ENCODE measurements at places on chromosomes 16 and 17.

GRCh38 chr16:49344401-49344800 is 29.2 kb upstream of the C16orf78 start:
- no peak for DNase-seq

GRCh38 chr16:78065319-78065718 is 34.1 kb upstream of the WWOX start:
- DNase-seq: no peak

- no peak for DNase-seq
Measured at GRCh38 chr17:6334386-6334785, 100.5 kb downstream of the AIPL1 start.

- DNase-seq: no peak
Measured at GRCh38 chr17:79544142-79544914, 66.5 kb downstream of the RBFOX3 start.

GRCh38 chr16:23369416-23369815 is 67.3 kb downstream of the SCNN1B start:
- no peak for DNase-seq

- DNase-seq: no peak
Measured at GRCh38 chr16:85611444-85612190, 1.5 kb upstream of the GSE1 start.

DNA sequence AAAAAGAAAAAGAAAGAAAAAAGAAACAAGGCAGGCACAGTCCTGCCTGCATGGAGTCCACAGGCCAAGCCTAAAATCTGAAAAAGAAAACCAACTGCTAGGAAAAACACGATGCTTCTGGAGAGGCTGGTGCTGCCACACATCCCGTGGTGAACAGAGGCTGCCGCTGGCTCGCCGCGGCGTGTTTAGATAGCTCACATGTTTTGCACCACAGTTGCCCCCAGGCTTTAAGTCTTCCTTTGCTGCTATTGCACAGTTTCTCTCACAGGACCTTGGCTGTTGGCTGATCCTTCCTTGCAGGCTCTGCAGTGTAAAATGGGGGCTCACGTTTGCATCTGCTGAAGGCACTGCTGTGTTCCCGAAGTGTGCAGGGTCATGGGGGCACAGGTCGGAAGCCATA is 8.6 kb downstream of the SLC6A4 start:
- DNase-seq: peak; percentile 53

DNA sequence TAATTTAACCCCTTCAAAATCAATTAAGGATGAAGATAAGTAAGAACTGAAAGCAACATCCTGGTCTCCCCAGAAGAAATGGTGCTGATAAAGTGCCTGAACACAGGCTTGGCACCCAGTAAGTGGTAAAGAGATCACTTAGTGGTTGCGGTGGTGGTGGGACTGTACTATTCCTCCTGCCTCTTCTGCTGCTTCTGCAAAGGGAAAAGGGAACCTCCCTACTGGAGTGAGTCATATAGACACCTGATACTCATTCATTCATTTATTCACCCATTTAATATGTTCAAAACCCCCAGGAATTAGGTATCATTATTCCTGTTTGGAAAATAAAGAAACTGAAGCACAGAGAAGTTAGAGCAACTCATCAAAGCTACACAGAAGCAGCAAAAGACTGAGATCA is 60.6 kb downstream of the CDYL2 start:
- no peak for DNase-seq

GRCh38 chr17:33464669-33465280 is 171.7 kb upstream of the ASIC2 start:
- no peak for DNase-seq

DNA sequence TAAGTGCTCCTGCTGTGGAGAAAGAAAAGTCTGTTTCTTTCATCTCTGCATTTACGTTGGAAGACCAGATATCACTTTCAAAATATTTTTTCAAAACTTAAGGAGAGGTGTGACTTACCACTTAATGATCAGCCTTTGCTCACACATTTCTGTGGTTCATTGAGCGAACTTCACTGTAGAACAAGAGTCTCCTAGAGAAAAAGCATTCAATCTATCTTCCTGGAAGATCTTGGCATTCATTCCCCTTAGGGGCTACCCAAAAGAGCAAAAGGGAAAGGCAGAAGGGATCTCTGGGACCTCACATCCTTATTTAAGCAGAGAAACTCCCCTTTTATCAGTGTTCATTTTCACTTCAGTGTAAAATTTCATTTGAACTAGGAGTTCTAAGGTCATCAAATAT is 61.2 kb downstream of the HS3ST3A1 start:
- DNase-seq: no peak

- DNase-seq: no peak
Measured at GRCh38 chr16:21218153-21218552, 6.8 kb upstream of the ZP2 start.

DNA sequence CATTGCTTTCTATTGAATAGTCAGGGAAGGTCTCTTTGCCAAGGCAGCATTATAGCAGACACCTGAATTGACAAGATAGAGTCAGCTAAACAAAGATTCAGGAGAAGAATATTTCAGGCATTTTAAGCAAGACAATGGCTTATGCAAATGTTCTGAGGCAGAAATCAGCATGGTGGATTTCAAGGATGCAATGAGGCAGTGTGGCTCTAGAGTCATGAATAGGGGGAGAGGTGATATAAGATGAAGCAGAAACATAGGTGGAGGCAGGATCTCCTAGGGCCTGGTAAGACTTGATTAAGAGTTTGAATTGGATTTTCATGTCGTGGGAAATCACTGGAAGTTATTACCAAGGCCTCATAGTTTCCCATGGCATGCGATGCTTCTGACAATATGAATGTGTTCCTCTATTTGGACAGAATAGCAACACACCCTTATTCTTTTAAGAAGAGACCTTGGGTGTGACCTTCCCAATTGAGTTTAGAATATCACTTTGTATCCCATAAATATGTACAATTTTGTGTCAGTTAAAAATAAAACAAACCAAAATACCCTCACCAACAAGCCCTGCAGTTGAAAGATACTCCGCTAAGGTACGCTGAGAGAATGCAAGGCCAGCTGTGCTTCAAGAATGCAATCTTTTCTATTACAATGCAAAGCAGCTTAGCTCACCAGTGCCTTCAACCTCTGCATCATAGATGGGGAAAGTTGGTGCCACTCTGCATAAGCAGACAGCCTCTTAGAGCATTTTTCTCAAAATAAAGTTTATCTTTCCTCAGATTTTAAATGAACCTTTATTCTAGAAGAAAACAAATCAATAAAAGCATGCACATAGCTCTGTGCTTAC is 139.6 kb upstream of the SALL1 start:
- no peak for DNase-seq

- no peak for DNase-seq
Measured at GRCh38 chr16:59192551-59193199, 458.6 kb upstream of the GOT2 start.

DNA sequence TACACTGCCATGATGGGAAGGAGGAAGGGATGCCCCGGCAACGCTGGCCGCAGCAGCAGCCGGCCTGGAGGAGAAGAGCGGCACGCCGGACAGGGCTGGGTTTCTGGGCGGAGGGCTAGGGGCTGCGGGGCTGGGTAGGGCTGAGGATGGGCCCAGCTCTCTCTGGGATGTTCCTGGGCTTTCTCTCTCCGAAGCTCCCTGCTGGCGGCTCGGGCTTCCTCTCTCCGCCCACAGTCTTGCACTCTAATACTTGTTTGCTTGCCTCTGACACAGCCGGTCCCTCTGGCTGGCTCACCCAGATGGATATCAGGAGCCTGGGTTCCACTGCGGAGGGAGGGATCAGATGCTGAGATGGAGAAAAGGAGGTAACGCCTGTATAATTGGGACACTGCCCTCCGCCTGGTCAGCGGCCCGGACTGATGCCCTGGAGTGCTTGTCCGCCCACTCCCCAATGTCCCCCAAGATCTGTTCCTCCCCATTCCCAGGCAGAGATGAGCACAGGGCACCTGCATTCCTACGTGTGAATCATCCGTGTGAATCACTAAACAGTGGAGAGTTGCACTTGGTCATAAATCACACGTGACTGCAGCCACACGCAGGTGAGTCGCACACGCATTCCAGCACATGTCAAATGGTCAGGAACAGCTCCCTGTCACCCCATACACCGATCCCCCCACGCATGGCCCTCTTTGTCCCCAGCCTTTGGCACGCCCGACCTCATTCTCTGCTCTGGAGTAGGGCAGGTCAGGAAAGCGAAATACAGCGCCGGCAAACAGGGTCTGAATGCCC is at the start of gene ALOXE3:
Gene ALOXE3, minus strand, starts transcription at position 535 of the 789 bp plus-strand sequence. Its CDS starts 524 bp downstream, at position 11.
- DNase-seq: no peak

GRCh38 chr17:36705874-36706731 is 104.7 kb downstream of the MRM1 start:
- no peak for DNase-seq

GRCh38 chr16:67845291-67846062 is 1.3 kb upstream of the NUTF2 start:
- no peak for DNase-seq

- no peak for DNase-seq
Measured at GRCh38 chr17:38579934-38580333, 25.8 kb downstream of the SRCIN1 start.

DNA sequence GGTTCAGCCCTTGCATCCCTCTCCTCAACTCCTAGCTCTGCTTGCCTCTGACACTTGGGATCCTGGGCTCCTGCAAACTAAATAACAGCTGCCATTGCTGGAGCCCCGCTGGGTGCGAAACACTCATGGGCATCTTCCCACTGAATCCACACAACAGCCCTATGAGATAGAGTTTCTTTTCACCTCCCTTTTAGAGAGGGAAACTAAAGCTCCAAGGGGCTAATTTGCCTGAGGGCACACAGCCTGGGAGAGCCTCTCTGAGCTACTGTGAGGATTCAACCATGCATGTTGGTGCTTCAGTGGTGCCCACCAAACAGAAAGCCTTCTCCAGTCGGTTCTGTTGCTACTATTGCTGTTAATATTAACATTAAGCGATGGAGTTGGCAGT is 4.0 kb downstream of the ACBD4 start:
- DNase-seq: no peak

GRCh38 chr17:47633996-47634395 is 15.7 kb upstream of the KPNB1 start:
- no peak for DNase-seq

DNA sequence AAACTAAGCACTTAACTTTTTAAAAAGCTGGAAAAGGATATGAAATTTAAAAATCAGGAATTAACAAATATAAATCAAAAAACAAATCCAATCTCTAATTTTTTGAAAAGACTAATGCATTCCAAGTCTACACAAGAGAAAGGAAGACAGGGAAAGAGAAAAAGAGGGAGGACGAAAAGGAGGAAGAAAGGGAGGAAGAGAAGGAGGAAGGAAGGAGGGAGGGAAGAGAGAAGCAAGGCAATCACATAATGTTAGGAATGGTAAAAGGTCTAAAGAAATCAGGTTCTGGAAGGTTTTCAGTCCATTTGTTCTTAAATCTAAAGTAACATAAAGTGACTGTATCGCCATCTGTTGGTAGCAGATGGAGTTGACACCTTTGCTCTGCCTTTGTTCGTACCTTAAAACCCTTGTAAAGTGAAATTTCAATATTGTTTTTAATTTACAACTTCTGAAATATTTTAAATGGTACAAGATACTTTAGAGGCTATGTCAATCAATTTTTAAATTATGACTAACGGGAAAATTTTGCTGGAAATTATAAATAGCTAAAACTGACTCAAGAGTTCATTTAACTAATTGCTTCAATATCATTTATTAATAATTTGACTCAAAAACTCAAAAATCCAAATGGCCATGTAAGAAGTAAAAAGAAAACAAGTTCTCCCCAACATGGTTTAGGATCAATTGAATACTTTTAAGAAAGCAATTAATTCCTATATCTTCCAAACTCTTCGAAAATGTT is 20.4 kb upstream of the CDYL2 start:
- peak; percentile 47 for DNase-seq

GRCh38 chr17:5408186-5408585 is 11.3 kb downstream of the NUP88 start:
- DNase-seq: no peak

DNA sequence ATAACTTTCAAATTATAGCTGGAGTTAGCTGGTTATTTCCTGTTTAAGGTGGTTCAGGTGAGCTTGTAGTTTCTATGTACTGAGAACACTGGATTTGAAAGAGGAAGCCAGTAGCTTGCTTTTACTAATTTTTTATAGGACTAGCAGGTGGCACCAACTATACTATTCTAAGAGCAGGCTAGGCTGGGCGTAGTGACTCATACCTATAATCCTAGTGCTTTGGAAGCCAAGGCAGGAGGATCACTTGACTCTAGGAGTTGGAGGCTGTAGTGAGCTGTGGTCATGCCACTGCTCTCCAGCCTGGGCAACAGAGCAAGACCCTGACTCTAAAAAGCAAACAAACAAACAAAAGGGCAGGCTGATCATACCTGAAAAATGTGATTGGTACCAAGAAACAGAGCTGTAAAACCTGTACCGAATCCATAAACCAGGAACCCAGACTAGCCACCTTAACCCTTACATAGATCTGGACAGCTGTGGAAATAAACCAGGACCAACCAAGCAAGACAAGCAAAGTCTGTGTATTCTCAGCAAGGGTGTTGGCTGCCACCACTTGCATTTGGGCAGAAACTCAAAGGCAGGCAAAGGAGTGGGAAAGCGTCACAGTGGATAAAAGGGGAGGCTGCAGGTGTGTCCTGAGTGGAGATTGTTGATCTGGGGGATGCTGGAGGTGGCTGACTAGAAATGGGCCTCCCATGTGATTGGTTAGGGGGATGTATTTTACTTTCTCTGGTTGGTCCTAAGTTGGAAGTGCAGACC is 36.3 kb downstream of the SLC47A1 start:
- DNase-seq: no peak

DNA sequence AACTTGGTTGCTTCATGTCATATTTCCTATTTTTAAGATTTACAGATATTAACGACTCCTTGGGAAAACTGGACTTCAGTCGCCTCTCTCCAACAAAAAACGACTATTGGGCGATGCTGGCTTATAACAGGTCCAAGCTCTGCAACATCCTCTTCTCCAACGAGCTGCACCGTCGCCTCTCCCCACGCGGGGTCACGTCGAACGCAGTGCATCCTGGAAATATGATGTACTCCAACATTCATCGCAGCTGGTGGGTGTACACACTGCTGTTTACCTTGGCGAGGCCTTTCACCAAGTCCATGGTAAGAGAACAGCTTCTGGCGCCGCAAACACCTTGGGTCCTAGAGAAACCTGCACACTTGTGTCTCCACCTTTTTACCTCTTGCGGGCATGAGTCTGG is 333.0 kb downstream of the WWOX start:
- DNase-seq: no peak

DNA sequence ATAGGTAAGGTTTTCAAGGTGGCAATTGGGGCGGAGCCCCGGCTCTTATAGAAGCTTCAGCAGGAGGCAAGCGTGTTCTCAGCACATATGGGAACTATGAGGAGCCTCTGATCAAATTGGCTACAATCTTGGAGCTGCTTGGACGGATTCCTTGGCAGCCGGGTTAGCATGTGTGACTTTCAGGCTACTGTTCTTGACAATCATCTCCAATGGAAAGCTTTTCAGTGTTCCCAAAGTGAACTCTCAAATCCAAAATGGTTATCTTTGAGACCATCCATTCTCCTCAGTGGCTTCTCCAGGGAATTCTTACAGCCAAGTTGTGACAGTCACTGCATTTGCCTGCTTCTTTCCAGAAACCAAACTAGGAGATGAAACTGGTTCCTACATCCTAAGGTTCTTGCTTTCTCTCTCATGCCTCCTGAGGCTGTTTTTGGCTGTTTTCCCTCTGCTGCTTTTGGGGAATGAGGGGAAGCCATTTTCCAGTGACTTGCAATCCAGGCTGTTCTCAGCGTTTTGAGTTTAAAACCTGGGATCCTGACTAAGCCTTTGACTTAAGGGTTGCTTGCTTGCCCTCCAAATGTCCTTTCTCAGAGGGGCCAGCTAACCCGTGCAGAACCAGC is 10.9 kb downstream of the HAS3 start:
- DNase-seq: no peak
